NCI-H2081 (cell line): ENCODE measurements at places on chromosomes 7 and 10.
A peak's percentile ranks its signal among the peaks of the same experiment; 100 is the strongest.

DNA sequence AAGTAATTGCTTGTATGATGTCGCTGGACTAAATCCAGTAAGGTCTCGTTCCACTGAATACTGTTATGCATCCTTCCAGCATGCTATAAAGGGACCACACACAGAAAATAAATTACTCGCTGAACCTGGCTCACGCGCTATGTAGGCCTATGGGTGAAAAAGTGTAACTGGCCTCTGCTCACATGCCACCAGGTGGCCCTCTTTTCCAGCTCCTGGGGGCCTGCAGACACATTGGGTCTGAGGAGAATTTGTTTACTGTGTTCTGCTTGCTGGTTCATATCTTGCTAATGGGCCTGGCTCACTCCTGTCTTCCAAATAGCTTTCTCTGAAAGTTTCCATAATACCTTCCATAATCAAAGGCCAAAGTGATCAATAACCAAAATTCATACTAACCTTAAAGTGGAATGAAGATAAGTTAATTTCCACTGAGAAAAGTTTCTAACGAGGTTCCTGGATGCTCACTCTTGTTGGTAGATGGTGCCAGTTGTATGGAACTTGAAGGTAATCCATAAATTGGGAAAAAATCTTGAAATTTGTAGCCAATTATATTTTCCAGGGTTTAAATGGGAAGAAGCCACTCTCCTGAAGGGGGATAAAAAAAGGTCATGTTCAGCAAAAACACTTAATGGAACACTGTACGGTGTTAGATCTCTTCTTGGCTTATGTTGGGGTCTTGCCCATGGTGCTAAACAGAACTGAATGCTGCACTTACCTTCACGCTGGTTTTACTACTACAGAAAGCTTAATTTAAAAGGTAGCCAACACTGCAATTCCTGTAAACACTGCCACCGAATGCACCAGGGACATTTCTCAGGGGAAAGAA lies 27.0 kb upstream of the ZPBP start:
- no peak for DNase-seq

DNA sequence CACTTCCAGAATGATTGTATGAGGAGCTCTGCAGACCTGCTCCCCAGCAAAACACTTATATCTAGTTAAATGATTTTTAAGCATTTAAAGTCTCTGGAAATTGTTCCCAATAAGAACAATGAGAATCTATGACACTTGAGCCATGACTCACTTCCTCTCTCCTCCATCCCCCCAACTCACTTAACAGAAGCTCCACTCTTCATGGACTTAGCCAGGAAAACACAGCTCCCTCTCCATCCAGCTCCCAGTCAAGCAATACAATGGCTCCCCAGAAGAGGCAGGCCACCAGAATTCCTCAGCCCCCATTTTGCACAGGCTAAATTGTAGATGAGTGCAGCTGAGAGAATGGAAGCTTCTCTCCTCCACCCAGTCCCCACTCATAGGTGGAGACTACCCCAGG lies 27.0 kb downstream of the AOC1 start:
- DNase-seq, result no peak

- no peak for DNase-seq
These were observed 35.1 kb upstream of the CXCL12 start for GRCh38 chr10:44419790-44420549.

GRCh38 chr10:60508037-60508436 lies 118.4 kb upstream of the ANK3 start:
- no peak for DNase-seq

DNA sequence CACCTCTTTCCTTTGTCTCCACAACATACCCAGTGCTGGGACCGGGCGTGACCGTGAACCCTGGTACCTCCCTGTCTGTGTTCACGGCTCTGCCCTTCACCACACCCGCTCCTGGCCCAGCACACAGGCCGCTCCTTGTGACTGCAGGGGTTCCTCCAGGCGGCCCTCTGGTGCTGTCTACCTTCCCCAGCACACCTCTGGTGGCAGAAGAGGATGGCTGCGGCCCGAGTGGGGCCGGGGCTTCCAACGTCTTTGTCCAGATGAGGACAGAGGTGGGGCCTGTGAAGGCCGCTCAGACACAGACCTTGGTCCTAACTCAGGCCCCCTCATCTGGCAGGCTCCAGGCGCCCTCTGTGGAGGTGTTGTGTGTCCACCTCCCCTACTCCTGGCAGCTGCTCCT lies 55.4 kb upstream of the SGMS1 start:
- no peak for DNase-seq

DNA sequence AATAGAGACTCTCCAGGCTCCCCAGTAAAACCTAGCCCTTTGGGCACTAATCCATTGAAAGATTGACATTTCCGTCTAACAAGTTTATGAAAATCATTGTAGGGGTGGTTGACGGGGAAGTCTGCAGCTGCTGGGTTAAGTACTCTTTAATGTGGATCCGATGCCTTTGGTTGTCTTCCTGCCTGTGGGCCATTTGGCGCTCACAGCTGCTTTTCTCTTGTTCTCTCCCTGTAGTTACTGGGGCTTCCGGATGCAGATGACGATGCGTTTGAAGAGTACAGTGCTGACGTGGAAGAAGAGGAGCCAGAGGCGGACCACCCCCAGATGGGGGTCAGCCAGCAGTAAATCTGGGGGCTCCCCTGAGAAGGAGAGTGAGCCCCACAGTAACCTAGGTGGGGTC lies 22.4 kb downstream of the MTURN start:
- peak; percentile 70 for DNase-seq

GRCh38 chr10:3709456-3710060 lies 75.5 kb downstream of the KLF6 start:
- DNase-seq, result no peak

DNA sequence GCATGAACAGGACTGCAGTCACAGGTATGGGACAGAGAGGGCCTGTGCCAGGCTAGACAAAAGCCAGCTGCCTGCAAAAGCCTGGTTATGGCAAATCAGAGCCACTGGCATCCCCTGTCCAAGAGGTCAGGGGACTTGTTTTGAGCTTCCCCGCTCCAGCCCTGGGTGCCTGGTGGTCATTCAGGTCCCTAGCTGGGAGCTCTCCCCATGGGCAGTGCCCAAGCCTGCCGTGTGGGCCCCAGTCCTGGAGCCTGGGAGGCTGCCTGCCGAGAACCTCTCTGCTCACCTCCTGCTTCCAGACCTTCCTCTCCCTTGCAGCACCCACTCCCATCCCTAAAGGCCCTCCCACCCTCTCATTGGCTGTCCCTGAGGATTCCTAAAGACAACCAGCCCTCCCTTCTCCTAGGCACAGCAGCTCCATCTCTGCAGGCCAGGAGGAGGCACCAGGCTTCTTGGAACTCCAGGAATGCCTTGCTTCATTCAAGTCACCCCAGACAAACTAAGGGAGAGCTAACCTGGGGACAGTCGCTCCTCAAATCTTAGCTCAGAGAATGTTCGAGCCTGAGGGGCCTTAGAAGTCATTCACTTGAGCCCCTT lies 150.6 kb downstream of the C10orf105 start:
- no peak for DNase-seq

DNA sequence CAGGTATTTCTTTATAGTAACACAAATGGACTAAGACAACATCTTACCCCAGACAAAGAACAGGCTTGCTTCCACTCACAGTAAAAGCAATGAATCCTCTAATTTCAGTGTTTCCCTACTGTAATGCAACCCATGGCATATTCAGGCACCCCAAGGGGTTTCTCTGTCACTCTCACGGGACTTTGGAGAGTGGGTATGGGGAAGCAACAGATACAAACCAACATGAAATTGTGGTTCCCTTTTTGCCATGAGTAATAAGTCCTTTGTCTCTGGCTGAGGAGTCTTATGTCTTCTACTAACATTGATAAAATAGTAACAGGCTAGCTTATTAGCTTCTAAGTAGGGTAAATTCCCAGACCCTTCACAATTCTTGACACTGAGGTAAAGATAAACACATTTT lies 51.4 kb upstream of the AOAH start:
- no peak for DNase-seq

- no peak for DNase-seq
These were observed 41.1 kb downstream of the CCDC3 start for GRCh38 chr10:12960334-12960898.

DNA sequence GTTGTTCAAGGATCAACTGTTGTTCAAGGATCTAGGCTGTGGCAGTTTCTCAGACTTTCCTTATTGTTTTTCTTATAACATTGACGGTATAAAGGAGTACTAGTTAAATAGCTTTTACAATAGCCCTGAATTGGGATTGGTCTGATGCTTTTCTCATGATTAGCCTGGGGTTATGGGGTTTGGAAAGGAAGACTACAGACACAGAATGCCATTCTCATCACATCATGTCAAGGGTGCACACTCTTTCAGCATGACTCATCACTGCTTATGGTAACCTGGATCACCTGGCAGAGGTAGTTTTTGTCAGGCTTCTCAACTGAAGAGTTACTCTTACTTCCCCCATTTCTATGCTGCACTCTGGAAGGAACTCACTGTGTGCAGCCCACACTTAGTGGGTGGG lies 194.2 kb upstream of the NPSR1 start:
- no peak for DNase-seq

DNA sequence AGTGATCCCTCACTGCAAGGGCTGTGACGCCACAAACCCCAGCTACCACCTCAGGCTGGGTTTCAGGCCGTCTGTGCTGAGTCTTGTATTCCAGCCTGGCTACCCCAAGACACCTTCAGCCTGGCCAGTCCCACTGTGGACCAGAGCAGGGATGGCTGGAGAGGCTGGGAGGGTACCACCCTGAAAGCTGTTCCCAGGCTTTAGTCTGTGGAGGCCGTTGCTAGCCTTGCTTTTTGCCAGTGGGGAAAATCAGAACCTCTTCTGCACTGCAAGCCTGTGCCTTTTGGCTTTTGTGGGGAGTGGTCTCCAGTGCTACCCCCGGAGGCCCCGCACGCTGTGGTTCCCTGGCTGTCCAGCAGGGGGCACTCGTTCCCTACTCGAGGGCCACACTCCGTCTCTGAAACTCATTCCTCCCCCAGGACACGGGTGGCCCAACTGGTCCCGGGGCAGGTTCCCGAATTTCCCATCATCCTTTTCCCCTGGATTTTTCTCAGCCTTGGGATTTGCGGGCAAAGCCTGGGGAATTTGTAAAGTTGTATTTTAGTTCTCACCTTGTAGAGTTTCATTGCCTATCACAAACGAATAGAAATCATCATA lies 128.4 kb upstream of the BTBD16 start:
- DNase-seq, result no peak

- DNase-seq, result no peak
These were observed 4.6 kb downstream of the AKR1B1 start for GRCh38 chr7:134454277-134454676.

DNA sequence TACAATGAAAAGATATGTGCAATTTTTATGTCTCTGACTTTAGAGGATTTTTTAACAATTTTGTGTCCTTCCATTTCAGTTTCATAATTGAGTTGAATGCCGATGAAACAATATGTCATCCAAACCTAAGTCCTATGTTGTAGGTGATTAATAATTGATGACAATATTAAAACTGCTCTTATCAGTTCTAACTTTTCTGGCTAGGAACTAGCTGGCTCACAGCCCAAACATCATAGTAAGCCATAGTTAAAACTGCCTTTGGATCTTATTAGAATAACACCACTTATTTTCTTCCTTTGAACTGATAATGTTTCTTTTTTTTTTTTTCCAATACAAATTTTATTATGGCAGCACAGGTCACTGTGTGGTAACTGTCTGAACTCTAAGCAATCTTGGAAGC lies 230.9 kb downstream of the GRM8 start:
- DNase-seq, result no peak

DNA sequence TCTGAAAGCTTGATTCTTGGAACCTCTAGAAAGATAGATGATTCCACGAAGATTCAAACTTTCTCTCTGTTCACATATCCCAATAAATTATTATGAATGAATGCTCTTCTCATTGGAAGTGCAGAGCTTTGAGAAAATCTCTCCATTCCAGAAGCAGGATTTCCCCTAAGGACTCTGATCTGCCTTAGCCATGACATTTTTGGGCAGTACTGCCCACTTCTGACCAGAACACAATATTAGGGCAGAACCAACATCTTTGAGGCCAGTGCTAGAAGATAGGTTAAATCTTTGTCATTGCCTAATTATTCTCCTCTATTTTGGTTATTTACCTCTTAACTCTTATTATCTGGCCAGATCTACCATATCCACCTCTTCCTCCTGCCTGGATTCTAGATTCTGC lies 49.9 kb downstream of the ARMC3 start:
- DNase-seq, result no peak

DNA sequence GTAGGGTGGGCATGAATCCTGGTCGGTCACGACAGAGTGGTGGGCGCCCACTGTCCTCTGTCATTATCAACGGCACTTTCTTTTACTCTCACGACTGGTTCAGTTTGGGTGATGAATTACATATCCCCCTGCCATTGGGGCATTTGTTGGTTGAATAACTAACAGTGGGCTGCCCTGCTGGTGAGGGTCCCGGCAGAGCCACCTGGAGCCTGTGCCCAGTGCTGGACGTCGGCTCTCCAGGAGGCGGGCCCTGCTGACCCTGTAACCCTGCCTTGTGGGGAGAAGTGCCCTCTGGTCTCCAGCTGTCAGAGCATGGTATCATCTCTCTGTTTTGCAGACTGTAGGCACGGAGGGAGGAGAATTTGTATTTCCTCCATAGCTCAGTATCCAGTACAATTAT lies 199.1 kb downstream of the GLRX3 start:
- no peak for DNase-seq

GRCh38 chr7:3112479-3113134 lies 68.9 kb upstream of the CARD11 start:
- DNase-seq, result peak; percentile 26

DNA sequence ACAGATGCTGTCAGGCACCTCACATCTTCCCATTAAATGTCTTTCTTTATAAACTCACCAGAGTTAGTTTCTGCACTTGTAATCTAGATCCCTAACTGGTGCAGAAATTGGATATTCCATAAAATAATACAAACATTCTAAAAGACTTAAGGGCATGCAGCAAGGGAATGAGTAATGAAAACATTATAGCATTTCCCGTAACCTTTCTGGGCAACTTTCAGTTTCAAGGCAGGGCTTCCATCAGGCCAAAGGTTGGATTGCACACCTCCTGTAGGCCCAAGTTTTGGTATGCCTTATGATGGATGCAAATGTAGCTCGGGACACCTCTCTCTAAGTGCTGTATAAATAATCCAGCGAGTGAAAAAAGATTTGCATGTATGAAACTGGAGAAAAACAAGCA lies 129.9 kb upstream of the LYZL2 start:
- DNase-seq, result no peak

- no peak for DNase-seq
These were observed 371.7 kb downstream of the ZNF716 start for GRCh38 chr7:57821438-57822382.

DNA sequence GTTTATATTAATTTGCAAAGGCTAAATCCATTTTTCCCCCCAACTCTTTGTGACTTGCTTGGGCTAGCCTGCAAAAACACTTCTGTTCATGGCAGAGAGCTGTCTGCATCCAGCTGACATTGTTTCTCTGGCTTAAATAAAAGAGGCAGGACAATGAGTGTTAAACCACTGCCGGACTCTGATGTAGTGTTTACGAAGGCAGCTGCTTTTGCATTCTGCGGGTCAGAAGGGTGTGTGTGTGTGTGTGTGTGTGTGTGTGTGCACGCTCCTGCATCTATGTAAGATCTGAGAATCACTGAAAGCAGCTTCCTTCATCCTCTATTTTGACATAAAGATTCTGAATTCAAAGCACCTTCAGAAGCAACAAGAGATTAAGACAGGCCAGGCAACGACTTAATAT lies 28.3 kb downstream of the NRP1 start:
- DNase-seq, result no peak
